ENCODE measurements at places on chromosomes 4 and X. TPM values are rescaled to one million over a fixed set of nuclear protein-coding genes. Genes with fewer than 3 reads are reported as not detected.

GRCh38 chr4:67714248-67714583 lies 13.3 kb upstream of the UBA6 start:
- DNase-seq, result no peak

DNA sequence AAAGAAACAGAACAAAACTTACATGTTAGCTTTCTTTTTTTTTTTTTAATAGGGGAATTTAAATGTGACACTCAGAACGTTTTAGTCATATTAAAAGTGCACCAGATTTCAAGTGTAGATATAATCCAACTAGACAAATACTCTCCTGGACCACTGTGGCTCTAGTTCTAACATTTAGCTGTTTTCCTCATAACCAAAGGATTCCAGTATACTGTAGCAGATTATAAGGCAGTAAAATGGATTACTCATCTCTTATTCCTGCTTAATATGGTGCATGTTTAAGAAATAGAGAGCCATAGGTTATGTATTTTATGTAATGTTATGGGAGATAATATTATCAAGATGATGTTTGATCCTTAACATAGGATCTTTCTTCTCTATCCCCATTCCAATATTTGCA lies 1339.5 kb upstream of the AGA start:
- DNase-seq, result no peak

GRCh38 chrX:109840585-109840984 lies 107.5 kb upstream of the ACSL4 start:
- DNase-seq, result no peak

DNA sequence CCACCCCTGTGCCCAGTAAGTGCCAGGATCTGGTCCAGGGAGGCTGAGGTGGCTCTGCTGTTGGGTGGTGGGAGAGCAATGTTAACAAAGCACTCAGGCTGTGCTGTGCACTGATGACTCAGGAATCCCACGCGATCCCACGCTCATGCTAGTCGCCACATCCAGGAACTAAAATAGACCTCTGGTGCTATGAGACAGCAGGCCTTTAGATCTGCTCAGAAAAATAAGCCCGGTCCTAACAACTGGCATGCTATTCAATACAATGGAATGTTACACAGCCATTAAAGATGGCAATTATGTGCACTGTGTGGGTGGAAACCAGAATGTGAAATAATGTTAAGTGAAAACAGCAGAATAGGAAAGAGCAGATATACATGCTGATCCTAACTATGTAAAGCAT lies 26.0 kb downstream of the ARL13A start:
- DNase-seq, result no peak

GRCh38 chr4:102430461-102430910 lies 70.7 kb upstream of the NFKB1 start:
- peak; percentile 48 for DNase-seq

DNA sequence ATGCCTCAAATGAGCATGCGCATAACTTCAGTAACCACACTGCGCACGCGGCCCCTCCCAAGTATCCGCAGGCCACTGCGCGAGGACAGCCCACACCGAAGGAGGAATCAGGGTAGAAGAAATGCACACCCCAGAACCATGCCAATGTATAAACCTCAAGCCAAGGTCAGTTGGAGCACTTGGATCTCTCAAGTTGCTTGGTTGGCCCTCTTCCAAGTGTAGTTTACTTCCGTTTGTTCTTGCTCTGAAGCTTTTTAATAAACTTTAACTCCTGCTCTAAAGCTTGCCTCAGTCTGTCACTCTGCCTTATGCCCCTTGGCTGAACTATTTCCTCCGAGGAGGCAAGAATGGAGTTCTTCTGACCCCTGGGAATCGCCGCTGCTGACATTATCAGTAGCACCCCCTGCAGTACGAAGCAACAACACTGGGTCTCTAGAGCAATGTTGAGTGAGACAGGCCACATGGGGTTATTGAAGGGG lies 22.0 kb upstream of the SPINK2 start:
- DNase-seq, result no peak

DNA sequence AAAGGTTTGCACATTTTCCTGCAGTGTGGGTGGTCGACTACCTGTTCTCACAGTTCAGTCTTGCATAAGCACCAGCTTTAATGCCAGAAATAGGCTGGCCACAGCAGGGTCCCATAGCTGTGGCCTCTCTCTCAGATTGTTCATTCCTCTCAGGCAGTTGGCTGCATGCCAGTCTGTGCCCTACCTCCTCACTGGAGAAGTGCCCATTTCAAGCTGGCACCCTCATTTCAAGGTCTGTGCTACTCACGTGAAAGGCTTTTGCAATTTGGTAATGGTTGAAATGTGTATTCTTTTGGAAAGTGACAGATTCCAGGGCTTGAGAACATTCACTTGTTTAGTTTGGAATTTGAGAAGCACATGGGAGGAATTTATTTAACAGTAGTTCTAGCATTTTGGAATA lies 28.9 kb upstream of the MTMR1 start:
- DNase-seq, result peak; percentile 64

GRCh38 chr4:109321232-109321631 lies 18.8 kb upstream of the COL25A1 start:
- DNase-seq, result no peak

GRCh38 chrX:102745513-102745856 lies 24.9 kb downstream of the GPRASP3 start:
- no peak for DNase-seq

GRCh38 chr4:92961881-92962280 lies 658.1 kb downstream of the GRID2 start:
- DNase-seq, result no peak

DNA sequence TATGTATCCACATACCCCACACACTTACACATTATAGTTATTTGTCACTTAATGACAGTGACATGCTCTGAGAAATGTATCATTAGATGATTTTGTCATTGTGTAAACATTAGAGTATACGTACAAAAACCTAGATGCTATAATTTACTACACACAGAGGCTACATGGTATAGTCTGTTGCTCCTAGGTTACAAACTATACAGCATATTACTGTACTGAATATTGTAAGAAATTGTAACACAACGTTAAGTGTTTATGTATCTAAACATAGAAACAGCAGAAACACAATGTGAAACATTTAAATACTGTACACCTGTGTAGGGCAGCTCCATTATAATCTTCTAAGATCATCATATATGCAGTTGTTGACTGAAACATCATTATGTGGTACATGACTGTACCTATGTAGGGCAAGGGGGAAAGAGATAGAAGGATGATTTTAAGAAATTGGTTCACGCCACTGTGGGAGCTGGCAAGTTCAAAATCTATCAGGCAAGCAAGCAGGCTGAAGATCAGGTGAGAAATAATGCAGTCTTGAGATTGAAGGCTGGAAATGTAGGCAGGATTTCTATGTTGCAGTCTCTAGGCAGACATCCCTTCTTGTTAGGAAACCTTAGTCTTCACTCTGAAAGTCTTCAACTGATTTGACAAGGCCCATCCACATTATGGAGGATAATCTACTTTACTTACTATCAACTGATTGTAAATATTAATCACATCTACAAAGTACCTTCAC lies 78.0 kb upstream of the CPEB2 start:
- DNase-seq, result peak; percentile 30

- no peak for DNase-seq
These were observed 176.4 kb downstream of the IL1RAPL2 start for GRCh38 chrX:104742355-104742754.

DNA sequence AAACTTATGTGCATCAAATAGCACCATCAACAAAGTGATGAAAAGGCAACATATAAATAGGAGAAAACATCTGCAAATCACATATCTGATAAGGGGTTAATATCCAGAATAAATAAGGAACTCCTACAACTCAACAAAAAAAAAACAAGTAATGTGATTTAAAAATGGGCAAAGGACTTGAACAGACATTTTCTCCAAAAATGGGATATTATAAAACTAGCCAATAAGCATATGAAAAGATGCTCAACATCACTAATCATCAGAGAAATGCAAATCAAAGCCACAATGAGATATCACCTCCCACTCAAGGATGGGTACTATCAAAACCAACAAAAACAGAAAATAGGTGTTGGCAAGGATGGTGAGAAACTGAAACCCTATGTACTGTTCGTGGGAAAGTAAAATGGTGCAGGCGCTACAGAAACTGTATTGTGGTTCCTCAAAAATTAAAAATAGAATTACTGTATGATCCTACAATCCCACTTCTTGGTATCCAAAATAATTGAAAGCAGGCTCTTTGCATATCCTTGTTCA lies 2.4 kb downstream of the DNAJB14 start:
- DNase-seq, result no peak

DNA sequence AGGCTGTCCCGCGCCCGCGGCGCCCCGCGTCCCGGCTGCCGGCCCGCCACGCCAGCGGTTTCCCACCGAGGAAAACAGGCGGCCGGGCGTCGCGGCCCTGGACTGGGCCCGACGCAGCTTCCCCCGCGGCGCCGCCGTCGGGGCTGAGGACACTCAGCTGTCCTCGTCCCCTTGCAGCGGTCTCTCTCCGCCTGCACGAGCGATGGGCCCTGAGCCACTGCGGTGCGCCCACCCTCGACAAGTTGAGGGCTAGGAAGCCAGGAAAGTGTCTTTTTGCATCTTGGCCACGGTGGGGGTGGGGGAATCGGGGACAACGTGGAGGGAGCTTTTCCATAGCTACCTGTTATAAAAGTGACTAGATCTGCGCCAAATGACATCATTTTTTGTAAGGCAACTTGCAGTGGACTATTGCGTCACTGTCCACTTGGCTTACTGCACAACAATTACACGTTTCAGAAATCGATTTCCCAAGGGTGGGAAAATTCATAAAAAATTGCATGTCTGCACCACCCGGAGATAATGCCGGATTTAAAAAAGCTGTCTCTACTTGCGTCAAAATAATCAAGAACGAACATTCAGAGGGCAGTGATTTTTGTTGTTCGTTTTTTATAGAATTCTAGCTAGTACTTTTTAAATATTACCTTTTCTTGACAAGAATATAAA lies 1.1 kb downstream of the KLHL15 start:
- peak; percentile 57 for DNase-seq

DNA sequence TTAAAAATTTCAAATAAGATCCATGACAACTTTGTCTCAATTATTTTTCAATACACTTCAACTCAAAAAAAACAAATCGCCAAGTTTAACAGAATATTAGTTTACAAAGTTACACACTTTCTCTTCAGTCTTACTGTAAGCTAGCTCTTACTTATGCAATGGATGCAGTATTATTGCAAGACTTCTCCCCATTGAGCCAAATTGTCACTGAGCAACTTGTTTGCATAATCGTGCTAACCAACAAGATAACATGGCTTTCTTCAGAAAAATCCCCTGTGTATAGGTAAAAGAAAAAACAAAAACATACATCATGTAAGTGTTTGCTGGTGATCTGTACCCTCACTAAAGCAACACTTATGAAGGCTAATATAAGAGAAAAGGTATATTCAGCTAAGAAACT lies 18.9 kb downstream of the DNAJB14 start:
- DNase-seq, result no peak

DNA sequence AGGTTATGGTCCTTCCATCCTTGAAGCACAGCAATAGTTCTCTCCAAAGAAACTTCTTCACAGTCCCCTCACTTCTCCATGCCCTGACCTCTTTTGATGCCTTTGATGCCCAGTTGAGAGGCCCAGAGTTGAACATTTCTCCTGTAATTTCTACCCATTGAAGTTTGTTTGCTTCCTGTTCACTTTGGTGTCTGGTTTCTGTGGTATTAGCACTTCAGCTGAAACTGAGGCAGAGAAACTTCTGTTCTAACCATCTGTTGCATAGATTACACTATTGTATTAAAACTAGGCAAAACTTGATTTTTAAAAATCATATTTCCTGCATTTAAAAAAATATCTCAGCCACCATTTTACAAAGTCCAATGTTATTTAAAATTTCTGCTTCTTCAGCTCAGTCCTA lies 89.8 kb upstream of the ADGRG2 start:
- no peak for DNase-seq

DNA sequence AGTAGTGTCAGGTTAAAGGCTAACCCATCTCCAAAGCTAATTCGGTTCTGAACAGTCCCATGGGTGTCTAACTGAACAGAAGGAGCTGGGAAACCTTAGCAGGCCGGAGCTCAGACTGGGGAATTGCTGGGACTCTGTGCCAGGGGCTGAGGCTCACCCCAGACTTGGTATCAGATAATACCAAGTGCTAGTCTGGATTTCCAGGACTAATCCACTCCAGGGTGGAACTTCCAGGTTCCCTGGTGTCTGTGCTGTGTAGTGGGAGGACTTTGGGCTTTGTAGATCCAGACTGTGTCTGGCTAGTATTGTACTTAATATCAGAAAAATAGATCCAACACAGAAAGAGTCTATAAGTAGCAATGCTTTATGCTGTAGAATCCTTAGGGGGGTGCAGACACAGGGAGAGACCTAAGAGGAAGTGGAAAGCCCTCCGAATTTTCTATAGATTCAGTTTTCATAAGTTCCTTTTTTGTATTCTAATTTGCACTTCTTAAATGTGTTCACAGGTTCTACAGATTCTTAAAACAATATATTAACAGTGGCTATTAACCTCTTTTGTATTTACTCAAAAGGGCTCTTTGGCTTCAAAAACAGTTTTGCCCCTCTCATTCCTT lies 4.1 kb downstream of the ZNF827 start:
- DNase-seq, result no peak

DNA sequence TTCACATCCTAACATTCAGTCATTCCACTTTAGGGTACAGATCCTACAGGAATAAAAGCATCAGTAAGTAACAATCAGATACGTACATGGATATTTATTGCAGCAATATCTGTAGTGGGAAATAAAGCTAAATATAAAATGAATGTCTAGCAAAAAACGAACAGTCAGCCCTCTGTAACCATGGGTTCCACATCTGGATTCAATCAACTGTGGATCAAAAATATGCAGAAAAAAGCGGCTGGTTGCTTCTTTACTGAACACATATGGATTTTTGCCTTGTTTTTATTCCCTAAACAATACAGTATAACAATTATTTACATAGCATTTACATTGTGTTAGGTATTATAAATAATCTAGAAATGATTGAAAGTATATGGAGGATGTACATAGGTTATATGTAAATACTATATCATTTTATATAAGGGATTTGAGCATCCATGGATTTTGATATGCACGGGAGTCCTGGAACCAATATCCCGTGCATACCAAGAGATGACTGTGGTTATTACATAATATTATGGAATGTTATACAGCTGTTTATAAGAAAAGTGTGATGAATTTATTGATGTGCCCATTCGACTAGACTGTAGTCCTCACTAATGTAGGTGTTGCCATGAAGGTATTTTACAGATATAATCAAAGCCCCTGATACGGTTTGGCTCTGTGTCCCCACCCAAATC lies 132.8 kb downstream of the ARHGEF9 start:
- DNase-seq, result no peak

DNA sequence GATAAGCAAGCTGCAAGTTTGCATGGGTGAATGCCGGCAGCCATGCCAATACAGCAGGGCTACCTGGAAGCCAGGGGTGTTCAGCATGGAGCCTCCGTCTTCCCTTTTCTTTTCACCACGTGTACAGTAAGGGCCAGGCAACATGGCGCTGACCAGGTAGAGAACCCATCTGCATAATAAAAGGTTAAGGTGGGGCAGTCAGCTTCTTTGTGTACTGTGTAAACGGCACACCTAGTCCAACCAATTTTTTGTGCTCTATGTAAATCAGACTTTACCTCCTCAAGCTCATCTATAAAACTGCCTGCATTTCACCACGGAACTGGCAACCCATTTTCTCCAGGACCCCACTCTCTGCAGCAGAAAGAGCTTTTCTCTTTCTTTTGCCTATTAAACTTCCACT lies 286.8 kb upstream of the VCX3A start:
- no peak for DNase-seq

The TMPRSS11E gene
- polyA plus RNA-seq, result 0.24 TPM

The TMPRSS11D gene
- polyA plus RNA-seq, result not detected

The XAGE5 gene
- polyA plus RNA-seq, result not detected

The NSUN7 gene
- 4.1 TPM for polyA plus RNA-seq

All from kidney (tissue), 22 donors.